Epithelial cell of esophagus (primary cell): ENCODE measurements at places on chromosomes 6 and 20.

- no peak for DNase-seq
These were observed 207.6 kb upstream of the CDH4 start for GRCh38 chr20:61044499-61044898.

DNA sequence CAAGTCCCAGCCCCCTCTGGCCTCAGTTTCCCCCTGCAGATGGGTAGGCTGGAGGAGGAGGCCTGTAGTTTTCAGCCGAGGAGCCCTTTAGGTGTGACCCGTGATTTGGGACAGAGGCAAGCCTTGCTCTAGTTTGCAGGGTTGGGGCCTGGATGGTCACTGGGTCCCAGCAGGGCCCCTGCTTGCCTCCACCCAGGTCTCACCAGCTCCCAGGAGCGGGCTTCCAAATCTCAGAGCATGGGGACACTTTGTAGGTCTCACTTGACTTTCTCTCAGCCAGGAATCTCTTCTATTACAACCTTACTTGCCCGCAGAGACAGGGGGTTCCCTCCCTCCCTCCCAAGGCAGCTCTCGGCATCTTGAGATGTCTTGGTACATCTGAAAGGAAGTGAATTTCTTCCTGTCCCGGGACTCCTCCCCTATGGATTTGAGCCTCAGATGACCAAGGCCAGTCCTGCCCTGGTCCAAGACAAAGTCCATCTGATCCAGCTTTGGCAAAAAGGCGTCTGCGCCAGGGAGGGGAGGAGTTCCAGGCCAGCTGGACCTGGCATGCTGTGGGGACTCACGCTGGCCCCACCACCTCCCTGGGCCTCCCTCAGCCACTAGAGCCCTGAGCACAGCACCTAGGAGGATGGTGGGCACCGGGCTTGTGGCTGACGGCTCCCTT is 47.4 kb downstream of the SRC start:
- no peak for DNase-seq

- DNase-seq = no peak
These were observed 8.7 kb downstream of the CTNNBL1 start for GRCh38 chr20:37702403-37703034.

DNA sequence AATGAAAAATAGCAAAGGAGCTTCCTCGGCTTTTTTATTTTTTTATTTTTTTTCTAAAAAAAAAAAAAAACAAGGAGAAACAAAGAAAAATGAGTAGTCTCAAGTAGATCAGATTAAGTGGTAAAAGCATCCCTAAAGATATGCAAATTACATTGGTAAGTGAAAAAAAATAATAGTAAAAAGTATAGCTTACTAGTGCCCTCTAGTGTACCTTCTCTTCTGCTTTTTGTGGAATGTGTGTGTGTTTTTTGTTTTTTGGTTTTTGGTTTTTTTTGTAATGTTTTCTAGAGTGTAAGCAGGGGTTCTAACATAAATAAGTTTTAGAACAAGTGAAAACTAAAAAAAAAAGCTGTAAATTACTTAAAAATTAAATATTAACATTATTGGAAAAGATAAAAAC is 1062.0 kb downstream of the HACE1 start:
- peak; percentile 9 for DNase-seq

GRCh38 chr20:63313349-63314014 is 20.5 kb downstream of the COL20A1 start:
- DNase-seq = no peak

- no peak for DNase-seq
These were observed 9.8 kb upstream of the ZNFX1 start for GRCh38 chr20:49287555-49288249.

DNA sequence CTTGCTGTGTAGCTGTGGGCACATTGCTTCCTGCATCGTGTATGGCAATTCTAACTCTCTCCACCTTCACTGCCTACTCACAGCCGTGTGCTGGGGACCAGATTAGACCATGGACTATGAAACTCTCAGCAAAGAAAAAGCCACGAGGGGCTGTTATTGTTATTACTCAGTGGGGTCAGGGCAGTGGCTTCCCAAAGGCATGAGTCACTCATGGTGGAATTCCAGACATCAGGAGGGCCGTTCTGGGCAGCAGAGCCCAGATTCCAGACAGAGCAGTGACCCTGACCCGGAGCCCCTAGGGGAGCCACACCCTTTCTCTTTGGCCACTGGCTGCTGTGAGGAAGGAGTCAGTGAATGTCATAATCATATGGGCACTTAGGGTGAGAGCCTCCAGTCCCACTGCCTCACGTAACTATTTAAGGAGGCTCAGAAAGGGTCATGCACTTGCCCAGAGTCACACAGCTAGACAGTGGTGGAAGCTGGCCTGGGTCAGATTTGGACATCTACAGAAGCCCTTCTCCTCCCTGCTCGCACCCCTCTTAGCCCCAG is 22.2 kb upstream of the CCN5 start:
- DNase-seq = peak; percentile 63

GRCh38 chr20:44120676-44121425 is 66.1 kb downstream of the JPH2 start:
- no peak for DNase-seq

- DNase-seq = no peak
These were observed 231.2 kb upstream of the ZFP64 start for GRCh38 chr20:52422574-52423336.

- peak; percentile 89 for DNase-seq
These were observed 14.5 kb downstream of the GNL1 start for GRCh38 chr6:30541515-30542403.

DNA sequence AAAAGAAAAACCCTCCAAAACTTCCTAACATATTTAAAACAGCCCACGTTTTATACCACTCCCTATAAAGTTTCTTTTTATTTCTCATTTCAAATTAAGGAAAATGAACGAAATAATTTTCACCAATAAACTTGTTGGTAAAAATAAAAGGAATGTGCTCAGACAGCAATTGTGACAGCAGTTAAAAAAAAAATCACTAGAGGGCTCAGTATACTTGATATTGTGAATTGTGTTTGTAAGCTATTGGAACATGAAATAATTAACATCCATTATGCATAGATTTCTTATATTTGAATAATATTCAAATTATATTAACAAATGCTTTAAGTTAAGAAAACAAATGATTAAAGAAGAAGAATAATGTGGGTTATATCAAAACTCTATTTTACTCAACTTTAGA is 105.5 kb downstream of the ASCC3 start:
- no peak for DNase-seq

DNA sequence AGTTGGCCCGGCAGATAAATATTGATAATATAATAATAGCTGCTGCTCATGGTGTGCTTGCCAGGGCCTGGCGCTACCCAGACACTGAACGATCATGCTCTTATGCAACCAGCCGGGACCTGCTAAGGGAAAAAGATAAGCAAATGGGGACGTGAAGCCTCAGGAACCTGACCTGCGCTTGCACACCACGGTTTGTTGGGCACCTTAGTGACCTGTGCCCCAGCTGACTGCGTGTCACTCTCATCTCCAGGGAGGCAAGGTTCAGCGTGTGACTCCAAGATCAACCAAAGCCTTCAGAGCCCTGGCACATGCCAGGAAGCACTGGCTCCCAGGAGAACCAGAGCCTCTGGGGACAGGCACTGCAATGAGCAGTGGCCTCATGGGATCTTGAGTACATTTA is 111.1 kb downstream of the AGPAT4 start:
- DNase-seq = no peak

GRCh38 chr20:31653561-31653960 is 15.8 kb downstream of the COX4I2 start:
- no peak for DNase-seq

DNA sequence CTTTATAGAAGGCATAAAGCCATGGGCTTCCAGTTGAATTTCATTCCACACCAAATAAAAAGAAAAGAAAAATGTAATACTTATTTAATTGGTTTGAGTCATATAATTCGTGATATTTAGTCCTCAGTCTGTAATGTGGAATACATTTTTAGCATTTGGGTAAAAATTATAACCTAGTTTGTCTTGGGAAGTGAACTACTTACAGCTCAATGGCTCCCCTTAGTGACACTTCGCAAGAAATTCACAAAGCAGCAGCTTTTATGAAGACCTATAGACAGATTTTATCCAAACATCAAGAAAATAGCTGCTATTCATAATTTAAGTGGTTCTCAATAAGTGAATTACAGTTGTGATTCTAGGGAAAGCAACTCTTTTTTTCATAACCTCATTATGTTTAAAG is 72.1 kb downstream of the RSPO3 start:
- DNase-seq = peak; percentile 37

DNA sequence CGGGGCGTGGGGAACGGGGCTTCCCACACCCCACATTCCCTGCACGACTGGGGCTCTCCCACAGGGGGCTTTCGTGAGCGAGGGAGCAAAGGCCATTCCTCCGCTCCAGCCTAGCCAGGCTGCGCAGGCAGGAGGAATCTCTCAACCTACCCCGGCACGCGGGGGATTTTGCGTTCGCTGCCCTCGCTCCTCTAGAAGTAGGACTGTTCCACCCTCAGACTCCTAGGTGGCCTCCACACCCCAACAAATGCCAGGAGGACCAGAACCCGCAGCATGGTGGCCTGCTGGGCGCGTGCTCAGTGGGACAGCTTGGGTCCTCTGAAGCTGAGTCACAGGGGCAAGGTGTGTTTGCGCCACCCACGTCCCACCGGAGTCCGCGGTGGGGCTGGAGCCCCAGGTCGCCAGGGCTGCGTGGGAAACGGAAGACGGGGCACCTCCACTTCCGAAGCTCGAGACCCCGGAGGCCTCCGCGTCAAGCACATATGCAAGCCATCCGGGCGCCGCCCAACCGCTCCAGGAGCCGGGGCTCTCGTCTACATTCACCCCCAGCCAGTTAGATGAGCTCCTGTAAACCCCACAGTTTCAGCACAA is 1938.5 kb upstream of the DEFB115 start:
- no peak for DNase-seq

GRCh38 chr6:129242546-129242945 is 359.6 kb downstream of the LAMA2 start:
- no peak for DNase-seq

- DNase-seq = peak; percentile 17
These were observed 5.8 kb downstream of the SPO11 start for GRCh38 chr20:57335392-57335791.

DNA sequence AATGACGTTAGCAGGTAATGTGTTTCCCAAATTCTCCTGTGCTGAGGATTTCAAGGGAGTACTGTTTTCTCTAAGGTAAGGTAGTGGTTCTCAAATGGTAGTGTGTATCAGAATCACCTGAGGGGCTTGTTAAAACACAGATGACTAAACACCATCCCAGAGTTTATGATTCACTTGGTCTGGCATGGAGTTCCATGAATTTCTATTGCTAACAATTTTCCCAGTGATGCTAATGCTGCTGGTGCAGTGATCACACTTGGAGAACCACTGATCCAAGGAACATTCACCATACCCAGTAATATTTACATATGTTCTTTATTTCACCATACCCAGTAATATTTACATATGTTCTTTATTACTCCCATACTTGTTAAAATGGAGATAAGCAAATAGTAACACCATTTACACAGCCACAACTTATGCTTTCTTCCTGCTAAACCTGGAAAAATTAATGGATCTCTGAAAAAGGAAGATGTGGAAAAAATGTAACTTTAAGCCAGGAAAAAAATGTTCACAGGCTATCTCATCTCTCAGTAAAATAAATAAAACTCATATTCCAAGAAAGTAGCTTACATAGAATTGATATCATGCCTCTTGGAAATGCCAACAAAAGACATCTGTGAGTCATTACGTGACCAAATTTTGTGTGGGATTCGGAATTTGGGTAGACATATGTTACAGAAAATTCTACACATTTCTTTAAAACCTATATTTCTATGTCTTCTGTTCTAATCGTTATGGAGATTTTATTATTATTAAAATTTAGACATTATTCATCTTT is 129.5 kb downstream of the MMUT start:
- peak; percentile 80 for DNase-seq

DNA sequence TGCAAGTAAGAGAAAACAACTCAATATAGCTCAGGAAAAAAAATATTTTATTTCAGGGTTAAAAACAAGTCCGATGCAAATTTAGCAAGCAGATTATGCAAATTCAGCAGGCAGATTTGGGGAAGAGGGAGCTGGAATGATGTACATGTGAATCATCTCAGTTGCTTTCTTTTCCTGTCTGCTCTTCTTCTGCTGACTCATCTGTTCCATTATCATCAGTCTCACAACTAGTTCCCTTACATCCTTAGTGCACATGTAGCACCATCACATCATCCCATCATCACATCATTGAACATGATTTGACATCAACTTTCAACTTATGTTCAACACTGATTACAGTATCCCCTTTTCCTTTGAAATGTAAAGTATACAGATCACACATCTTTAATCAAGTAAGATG is 11.5 kb upstream of the DEFB113 start:
- DNase-seq = peak; percentile 43

DNA sequence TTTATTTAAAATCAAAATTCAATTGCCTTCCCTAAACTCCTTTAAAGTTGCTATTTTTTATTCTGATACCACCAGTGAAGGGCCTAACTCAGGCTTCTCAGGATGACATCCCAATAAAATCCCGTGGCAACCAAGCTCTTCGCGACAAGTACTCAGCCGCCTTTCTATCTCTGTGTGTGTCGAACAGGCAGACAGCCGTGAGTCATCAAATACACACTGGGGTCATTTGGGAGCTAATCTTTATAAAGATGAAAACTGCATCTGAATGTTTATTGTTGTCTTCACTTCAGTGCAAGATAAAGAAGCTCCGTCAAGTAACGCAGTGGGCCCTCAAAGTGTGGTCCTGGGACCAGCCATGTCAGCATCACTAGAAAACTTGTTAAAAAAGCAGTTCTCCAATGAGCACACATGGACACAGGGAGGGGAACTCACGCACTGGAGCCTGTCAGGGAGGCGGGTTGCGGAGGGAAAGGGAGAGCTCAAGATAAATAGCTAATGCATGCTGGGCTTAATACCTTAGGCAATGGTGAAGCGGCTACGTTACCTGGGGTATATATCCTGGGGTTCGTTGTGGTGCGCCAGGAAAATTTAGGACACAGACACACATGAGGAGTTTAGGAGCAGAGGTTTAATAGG is 119.3 kb downstream of the RNF144B start:
- no peak for DNase-seq

- DNase-seq = no peak
These were observed 5.7 kb downstream of the CDC40 start for GRCh38 chr6:110185879-110186278.

- DNase-seq = peak; percentile 67
These were observed 45.7 kb downstream of the OR2B2 start for GRCh38 chr6:27866357-27867050.

DNA sequence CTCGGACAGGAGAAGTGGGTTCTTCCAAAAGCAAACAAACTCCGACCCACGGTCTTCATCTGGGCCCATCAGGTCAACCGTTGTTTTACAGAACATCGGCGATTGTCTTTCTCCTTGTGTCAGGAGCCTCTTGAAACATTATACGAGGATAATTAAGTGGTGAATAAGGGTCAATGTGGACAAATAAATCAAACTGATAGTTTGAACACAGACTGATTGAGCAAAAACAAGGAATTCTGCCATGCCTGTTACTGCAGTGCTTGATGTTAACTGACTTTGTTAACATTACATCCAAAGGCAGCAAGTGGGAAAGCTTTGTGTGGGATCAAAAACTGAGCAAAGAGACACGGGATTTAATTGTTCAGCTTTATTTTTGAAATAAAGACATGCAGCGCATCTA is 101.1 kb upstream of the IFNGR1 start:
- no peak for DNase-seq
